ENCODE measurements at places on chromosomes 7 and 10.

- no peak for DNase-seq
These were observed 156.0 kb downstream of the ELFN1 start for GRCh38 chr7:1825897-1826741.

GRCh38 chr10:124748166-124748565 lies 4.0 kb upstream of the FAM53B start:
- DNase-seq: no peak

GRCh38 chr7:46720761-46721160 lies 799.7 kb upstream of the IGFBP3 start:
- no peak for DNase-seq

DNA sequence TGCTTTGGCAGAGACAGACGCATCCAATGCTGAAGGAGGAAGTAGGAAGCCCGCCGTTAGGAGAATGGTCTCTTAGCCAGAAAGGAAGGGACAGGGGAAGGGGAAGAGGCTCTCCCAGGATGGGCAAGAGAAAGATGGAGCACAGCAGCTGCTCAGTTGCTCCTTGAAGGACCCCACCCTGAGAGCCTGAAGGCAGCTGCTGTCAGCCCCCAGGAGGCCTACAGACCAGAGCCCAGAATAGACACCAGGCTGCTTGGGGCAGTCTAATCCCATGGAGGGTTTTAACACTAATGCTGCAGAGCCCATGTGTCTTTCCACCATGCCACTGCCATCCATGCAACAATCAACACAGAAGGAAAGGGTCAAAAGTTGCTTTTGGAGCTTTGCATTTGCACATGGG lies 3.5 kb upstream of the C7orf33 start:
- no peak for DNase-seq

- DNase-seq: no peak
These were observed 202.2 kb downstream of the SNX10 start for GRCh38 chr7:26493737-26494428.
